CD4-positive, alpha-beta T cell treated with Interleukin-2 at 100 ng/mL for 4 hours (primary cell): ENCODE measurements at places on chromosomes 3 and 15.

GRCh38 chr3:151265166-151265565 lies 13.2 kb downstream of the P2RY14 start:
- no peak for DNase-seq

GRCh38 chr3:56379723-56380287 lies 88.5 kb downstream of the ERC2 start:
- no peak for DNase-seq

DNA sequence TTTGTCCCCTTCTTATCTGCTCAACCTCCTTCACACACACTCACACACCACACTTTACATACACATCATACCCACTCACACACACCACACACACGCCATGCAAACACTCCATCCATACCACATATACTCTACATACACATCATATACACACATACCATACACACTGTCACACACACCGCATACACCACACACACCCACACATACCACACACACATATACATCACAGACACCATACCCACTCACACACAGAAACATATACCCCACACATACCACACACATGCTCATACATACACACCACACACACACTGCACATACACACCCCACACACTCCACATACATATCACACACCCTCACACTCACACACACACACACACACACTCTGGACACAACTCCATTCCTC lies 54.3 kb upstream of the ACP3 start:
- DNase-seq, result no peak

DNA sequence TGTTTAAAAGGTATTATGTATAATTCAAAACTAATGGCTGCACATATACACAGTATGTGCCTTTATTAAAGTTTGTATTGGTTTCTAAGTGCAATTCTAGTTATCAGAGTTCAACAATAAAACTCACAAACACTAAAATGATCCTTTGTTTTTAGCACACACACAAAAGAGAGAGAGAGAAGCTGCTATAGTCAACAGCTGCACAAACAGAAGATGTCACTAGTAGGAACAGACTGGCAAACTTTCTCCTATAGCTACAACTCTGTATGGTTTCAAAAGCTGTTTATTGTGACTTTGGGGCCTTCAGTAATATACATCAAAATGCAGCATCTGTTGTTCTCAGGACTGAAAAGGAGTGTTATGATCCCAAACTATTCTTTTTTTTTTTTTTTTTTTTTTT lies 6.1 kb downstream of the SECISBP2L start:
- no peak for DNase-seq

DNA sequence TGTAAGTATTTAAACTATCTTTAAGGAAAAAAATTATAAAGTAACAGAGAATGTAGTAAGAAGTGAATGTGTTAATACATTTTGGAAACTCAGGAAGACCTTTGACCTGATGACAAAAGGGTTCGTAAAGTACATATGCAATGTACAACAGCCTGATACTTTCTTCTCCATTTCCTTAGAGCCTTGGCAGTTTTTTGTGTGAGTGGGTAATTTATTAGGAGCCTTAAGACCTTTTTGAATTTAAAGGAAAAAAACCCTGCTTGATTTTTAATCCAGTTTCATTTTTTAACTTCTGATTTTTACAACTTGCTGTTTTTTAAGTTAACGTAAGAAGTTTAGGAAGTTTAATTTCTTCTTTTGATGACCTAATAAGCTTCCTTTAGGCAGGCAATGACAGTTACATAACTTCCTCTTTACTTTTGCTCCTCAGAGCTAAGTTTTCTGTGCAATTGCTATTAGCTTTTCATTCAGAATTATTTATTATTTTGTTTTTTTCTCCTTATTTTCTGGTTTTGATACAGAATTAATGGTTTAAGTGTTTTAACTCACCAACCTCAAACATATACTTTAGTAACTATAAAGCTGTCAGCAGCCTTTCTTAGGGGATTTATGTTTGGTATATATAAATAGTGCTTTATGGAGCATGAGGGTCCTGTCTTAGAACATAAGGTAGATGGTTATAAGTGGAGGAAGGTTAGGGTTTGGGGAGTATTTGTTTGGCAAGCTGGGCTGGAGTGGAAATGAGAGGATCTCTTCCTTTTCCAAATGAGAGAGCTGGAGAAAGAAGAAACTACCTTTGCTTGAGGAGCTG lies 35.2 kb downstream of the ARMC8 start:
- DNase-seq, result no peak

- no peak for DNase-seq
These were observed 435 bp downstream of the SLC35G2 start for GRCh38 chr3:136819392-136819730.

DNA sequence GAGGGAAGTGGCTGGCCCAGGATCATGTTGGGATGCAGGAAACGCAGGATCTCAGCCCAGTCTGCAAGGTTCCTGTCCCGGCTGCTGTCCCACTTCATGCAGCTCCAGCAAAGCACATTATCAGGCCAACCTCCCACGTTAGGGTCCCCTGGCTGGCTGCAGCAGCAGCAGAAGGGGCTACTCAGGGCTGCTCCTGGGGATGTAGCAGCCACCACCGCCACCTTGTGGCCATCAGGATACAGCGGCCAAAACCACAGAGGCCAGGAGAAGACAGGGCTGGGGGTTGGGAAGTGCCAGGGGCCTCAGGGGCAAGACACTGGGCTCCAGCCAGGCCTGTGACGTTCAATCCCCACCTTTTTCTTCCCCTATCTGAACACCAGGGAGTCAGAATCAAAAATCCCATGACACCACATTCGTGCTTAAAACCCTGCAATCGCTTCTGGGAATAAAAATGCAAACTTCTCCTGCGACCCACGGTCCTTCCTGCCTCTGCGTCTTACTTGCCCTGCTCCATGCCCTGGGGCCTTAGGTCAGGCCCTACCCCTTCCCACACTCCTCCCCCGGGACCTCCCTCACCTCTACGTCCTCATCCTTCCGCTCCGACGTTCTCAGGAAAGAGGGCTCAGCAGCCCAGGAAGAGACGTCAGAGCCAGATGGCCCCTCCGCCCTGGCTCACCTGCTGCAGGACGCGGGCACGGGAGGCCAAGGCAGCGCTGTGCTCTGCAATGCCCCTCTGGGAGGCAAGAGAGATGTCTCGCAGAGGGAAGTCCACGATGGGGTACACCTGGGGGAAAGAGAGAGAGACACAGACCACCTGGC lies 21.5 kb downstream of the SSUH2 start:
- DNase-seq, result peak; percentile 53

DNA sequence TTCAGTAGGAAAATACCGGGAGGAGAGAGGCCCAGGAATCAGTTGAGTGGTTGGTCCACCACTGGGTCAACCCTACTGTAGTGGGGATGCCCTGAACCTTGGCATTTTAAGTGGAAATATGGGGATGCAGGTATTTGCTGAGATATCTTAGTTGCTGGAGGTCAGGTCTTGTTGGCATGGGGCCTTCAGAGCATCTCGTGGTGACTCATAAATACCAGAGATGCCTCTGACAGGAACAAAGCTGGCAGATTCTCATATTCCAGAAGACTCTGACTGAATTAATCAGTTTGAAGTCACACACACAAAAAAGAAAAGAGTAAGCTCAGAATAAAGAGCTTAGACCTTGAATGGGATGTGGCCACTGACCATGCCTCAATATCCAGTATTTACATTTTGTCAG lies 91.6 kb downstream of the CACNA2D3 start:
- DNase-seq, result no peak

DNA sequence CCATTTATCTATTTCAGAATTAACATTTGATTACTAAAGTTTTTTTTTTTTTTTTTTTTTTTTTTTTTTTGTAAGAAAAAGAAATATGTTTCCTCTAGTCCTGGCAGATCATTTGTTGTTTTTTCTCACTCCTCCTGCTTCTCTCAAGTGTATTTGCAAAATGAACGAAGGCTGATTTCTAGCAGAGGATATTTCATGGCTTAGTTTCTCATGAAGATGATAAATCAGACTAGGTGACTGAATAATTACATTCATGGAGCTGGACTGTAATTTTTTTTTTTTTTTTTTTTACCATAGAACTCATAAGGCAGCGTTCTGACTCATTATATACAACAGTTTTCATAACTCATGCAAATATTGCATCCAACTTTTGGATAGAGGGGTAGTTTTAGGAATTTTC lies 332.5 kb upstream of the SEMA6D start:
- DNase-seq, result no peak

DNA sequence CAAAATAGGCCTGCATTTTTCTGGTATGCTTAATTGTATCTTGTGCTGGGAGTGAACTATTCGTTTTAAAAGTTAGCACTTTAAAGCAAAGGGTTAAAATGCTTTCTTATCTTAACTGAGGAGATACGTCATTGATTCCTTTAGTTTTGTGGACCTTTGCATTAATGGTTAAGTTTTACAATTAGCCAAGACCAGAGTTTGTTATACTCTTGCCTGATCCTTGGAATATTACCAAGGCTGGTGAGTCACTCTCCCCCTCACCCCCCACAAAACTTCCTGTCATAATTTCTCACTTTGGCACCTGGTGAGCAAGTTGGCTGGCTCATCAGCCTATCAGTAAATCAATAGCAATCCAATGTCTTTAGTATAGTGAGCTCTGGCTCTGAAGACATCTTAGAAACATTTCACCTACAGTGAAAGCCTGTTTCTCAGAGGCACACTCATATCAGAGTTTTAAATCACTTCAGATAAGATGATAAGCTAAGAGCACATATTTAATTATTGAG lies 26.7 kb downstream of the SLC2A2 start:
- no peak for DNase-seq

DNA sequence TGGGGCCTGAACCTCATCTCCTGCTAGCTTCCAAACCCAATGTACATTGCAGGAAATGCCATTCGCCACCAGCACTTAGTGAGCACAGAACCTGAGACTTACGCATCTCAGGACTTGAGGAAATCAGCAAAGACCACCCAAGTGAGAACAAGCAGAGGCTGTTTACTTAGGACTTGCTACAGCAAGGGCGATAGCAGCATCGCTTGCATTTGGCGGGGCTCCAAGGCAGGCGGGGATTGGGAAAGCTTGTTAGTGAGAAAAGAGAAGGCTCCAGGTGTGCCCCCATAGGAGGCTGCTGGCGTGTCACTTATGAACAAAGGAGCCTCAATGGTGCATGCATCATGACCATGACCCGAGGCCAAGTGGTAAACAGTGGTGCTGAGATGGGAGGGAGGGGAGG lies 19.7 kb downstream of the SLC6A20 start:
- DNase-seq, result no peak

DNA sequence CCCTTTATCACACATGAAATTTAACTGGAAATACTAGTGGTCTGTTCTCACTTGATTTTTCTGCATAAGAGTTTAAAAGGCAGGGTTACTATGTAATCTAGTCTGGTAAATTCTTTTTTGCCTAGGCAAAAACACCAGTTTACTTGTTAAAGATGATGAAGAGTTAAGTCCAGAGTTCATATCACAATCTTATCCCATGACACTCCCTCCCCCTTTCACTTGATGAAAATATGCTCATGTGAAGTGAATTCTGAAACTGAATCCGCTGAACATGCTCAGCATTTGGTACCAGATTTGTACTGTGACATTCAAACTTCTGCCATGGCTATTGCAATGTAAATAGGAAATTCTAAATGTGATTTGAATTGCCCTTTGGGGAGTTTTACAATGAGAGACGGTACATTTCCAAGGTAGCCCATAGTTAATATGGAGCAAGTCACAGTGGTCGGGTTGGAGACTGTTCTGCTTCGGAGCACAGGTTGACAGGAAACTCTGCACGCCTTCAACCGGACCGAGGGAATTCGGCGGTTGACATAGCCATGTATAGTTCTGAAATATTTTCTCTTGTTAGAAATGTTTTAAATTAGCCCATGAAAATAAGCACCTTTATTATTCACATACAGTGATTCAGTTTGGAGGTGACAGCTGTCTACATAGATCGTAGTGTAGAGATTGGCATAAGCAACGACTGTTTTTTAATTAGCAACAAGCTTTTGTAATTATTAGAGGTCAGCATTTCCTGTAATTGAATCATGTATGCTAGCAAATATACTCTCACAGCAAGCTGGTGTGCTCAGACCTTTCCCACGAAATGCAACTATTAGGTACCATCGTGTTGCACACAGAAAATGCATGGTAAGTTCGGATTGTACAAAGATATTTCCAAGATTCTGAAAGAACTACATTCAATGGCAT lies 768.6 kb upstream of the GOLIM4 start:
- DNase-seq, result no peak

DNA sequence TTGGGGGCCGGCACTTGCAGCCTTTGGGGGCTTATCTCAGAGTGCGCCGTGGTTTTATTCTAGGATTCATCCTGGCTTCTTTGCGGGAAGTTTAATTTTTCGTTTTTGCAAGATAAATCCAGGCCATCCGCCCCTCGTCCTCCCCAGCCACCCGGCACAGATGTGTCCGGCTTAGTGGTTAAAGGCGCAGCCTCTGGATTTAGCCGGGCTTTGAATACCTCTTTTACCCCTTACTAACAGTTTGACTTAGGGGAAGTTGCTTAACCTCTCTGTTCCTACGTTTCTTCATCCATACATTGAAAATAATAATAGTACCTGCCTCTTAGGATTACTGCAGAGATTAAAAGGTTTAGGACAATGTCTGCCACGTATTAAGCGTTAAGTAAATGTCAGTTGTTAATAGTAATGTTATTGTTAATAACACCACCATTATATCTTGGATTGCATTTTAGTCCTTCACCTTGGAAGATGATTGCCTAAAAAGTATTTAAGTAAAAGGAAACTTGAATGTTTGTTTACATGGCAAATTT lies 714 bp downstream of the ECT2 start:
- DNase-seq, result no peak

DNA sequence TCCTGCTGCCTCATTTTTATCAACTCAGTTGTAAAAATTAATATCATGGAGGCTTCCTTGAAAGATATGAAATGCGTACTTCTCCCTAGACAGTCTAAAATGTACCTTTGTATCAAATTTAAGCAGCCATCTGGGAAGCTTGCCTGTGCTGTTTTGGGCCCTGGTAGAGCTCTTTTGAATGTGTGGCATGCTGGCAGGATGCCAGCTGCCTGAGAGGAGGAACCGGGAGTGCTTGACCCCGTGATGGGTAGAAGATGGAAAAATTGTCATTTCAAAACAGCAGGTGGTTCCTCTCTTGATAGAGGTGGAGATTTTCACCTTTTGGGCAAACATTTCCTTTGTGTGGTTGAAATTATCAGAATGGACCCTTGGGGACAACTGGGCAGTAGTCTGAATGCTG lies 245.3 kb downstream of the RPLP1 start:
- no peak for DNase-seq

- no peak for DNase-seq
These were observed 186.5 kb upstream of the LINGO1 start for GRCh38 chr15:77819048-77819850.

GRCh38 chr15:58139276-58139988 lies 1.3 kb downstream of the AQP9 start:
- no peak for DNase-seq

DNA sequence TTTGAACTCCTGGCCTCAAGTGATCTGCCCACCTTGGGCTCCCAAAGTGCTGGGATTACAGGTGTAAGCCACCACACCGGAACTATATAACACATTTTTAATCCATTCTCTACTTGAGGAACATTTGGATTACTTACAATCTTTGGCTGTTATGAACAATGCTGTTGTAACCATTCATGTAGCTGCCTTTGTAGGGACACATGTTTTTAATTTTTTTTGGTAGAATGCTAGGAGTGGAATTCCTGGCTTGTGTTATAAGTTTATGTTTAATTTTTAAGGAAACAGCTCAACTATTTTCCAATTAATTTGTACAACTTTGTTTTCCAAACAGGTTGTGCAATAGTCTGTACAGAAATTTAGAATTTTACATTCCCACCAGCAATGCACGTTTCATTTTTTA lies 51.7 kb downstream of the GPR149 start:
- no peak for DNase-seq

GRCh38 chr3:2097641-2098191 lies 950 bp upstream of the CNTN4 start:
- no peak for DNase-seq
